ENCODE measurements at places on chromosomes 3 and 15.

- DNase-seq = no peak
Measured at GRCh38 chr3:141525814-141526213, 39.0 kb downstream of the RASA2 start.

DNA sequence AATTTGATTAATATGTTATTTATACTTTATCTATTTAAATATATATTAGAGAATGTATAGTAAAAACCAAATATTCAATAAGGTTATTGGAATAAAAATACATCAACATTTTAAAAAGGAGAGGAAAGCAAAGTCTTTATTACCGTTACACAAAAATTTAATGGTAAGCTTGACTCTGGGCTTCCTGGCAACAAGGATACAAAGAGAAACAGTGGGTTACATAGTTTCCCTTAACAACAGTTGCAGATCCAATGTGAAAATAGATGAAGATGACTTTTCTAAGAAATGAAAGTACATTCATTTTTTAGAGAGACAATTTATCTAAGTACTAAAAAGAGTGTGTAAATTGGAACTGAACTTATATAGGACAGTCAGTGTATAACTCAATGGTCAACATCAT, 6.0 kb upstream of the PHLDB2 start:
- no peak for DNase-seq

GRCh38 chr3:51682079-51682478, 11.0 kb downstream of the TEX264 start:
- DNase-seq = no peak

- no peak for DNase-seq
Measured at GRCh38 chr3:9955067-9955502, 2.9 kb upstream of the PRRT3 start.

- no peak for DNase-seq
Measured at GRCh38 chr15:33159726-33160453, 34.6 kb downstream of the FMN1 start.

DNA sequence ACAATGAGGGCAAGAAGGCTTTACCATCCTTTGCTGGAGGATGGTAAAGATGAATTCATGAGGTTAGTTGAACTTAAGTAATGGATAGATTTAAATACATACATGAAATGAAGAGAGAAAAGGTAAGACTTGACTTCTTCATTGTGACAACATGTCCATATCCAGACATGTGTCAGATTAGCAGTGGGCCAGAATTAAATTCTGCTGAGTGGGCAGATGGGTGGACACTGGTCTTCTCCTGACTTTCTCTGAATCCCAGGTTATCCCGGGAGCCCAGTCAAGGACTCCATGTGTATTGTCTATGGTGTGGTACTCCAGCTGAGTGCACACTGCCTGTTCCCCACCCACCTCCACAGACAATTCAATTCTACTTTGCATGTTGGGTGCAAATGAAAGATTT, 603.1 kb downstream of the NLGN1 start:
- DNase-seq = no peak

DNA sequence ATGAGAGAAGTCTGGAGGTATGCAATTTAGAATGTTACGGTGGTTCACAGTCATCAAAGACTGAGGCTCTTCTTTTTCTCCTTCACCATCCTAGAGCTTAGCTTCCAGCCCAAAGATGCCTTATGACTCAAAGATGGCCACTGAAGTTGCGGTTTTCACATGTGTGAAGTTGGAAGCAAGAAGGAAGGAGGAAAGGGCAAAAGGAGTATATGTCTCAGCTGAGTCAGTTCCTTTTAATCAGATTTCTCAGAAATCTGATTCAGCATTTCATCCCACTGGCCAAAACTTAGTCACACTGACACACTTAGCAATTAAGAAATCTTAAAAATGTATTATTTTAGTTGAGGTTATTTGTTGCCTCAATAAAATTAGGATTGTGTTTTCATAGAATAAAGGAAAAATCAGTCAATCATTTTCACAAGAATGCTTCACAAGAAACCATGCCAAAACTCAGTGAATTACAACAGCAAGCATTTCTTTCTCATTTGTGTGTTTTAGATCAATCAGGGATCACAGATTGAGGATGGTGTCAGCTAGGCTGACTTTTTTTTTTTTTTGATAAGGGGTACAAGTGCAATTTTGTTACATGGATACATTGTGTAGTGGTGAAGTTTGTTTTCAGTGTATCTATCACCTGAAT, 211.1 kb upstream of the GADL1 start:
- DNase-seq = no peak

- no peak for DNase-seq
Measured at GRCh38 chr15:89472785-89473256, 23.6 kb downstream of the RHCG start.

DNA sequence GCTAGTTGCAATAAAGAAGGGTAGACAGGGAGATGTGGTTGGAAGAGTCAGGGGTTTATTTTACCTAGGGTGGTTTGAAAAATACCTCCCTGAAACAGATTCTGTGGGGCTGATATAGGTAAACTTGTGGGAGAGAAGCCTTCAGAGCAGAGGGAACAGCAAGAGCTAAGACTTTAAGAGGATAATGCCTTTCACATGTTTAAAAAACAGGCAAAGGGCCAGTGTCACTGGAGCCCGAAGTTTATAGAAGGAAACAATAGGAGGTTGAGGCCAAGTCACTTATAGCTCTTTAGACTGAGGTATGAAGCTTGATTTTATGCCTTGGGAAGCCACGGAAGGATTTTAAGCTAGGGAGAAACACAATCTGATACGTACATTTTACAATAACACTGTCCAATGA, 448.7 kb downstream of the TAFA4 start:
- DNase-seq = no peak

GRCh38 chr15:26372706-26373105, 400.2 kb downstream of the GABRB3 start:
- no peak for DNase-seq

- no peak for DNase-seq
Measured at GRCh38 chr3:38564631-38565338, 68.6 kb downstream of the EXOG start.

DNA sequence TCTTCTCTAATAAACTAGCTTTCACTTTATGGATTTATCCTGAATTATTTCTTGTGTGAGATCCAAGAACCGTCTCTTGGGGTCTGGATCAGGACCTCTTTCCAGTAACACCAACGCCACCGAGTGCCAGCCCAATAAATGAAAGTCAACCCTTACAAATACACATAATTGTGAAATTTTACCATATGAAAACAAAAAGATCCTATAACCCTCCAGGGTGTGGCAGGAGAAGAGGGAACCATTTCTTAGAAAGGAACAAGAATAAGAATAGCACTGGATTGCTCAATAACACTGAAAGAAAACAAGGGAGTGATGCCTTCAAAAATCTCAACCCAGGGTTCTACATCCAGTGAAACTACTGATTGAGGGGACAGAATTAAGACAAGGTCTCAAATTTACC, 51.6 kb upstream of the ACKR4 start:
- DNase-seq = no peak

GRCh38 chr3:62859203-62859791, 15.9 kb downstream of the CADPS start:
- DNase-seq = no peak

GRCh38 chr3:47293822-47294221, 11.1 kb downstream of the KLHL18 start:
- DNase-seq = no peak

- DNase-seq = no peak
Measured at GRCh38 chr15:68228143-68228970, 1.2 kb downstream of the CLN6 start.

GRCh38 chr3:55538158-55538557, 51.1 kb upstream of the WNT5A start:
- DNase-seq = no peak

GRCh38 chr15:24659622-24660021, 16.0 kb upstream of the NPAP1 start:
- no peak for DNase-seq

DNA sequence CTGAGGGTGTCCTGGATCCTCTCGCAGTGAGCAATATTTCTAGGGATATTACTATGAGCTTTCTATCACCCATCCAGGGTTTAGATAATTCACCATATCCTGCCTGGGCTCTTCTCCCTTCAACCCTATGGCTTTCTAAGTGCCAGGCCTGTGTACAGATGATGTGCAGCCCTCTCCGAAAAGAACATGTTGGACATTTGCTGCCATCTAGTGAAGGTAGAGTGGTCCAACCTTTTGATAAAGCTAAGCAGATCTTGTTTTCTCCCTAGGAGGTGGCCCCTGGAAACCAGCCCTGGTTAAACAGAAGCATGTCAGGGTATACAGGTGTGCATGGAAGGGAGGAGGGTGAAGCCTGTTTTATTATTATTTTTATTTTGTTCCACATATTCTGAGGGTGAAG, 27.9 kb upstream of the SCN10A start:
- DNase-seq = no peak

DNA sequence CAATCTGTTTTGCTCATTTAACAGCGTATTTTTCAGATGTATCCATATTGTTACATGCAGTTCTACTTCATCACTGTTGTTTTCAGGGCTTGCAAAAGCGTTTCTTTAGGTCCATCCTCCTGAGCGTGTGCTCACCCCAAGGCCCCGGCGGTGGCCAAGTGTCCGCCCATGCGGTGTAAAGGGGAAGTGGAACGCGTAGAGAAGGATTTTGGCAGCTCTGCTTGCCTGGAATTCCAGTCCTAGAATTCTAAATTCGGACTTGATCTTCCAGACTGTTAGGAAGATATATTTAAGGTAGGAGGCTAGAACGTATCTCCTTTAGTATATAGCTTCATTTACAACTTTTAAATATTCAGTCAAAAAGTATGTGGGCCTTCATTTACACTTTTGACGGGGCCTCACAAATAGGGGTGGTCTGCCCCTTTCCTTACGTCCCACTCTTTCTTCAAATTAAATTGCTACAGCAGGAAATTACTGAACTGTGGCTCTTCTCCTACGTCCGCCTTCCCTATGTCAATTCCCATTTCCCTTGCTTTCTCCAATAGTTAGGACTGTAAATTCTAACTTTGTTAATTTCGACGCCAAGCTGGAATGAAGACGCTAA, 609 bp upstream of the TBC1D23 start:
- no peak for DNase-seq

DNA sequence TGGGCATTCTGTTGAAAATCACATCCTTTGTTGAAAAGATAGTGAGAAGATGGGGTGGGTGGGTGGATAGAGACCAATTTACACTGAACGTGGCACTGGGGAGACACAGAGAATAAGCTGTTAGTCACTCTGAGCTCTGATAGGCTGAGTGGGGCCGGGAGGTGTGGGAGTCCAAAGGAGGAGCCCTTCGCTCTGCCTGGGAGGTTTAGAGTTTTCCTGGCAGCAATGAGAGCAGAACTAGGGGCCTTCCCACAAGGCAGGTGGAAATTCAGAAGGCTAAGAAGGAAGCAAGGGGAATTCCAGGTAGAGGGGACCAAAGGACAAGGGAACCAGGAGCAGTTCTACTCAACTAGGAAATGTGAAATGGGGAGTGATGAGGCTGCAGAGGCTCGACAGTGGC, 272.7 kb downstream of the RPLP1 start:
- DNase-seq = no peak

DNA sequence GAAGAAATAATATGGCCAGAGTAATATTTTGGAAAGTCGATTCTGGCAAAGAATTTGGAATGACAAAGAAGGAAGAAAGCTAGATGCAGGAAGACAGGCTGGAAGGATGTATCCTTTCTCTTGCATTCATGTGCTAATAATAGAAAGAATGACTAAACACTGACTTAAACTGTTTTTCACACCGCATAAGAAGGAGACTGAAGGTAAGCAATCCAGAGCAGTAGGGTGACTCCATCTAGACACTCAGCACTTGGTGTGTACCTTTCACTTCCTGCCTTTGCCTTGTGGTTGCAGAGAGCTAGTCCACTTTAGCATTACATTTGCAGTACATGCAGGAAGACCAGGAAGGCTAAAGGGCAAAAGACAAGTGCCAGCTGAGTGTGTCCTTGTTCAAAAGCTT, 234.6 kb downstream of the RBMS3 start:
- no peak for DNase-seq

- DNase-seq = no peak
Measured at GRCh38 chr3:105865867-105866350, 2.9 kb downstream of the CBLB start.

DNA sequence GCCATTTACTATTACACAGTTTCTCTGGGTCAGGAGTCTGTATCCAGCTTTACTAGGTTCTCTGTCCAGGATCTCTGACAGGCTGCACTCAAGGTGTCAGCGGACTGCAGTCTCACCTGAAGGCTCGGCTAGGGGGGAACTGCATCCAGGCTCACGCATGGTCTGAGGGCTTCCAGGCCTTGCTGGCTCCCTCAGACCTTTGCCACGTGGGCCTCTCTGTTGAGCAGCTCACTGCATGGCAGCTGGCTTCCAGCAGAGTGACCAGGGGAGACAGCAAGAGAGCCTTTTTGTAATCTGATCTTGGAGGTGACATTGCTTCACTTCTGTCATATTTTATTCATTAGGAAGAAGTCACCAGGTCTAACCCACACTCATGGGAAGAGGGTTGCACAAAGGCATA, 152.3 kb downstream of the CACNA2D3 start:
- no peak for DNase-seq

GRCh38 chr3:40044487-40044886, 235.1 kb downstream of the MYRIP start:
- no peak for DNase-seq

DNA sequence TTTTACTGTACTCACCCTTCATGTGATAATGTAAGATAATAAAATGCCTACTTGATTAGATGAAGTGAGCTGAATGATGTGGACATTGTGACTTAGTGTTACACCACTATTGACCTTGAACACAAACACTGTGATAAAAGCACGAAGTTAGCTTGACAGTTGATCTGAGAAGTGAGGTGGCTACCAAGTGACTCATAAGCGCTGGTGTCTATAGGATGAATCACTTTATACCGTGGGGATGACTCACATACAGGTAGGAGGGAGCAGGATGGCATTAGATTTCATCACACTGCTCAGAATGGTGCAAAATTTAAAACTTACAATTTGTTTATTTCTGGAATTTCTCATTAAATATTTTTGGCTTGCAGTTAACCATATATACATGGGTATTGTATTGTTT, 174.7 kb upstream of the CNTN3 start:
- DNase-seq = no peak

DNA sequence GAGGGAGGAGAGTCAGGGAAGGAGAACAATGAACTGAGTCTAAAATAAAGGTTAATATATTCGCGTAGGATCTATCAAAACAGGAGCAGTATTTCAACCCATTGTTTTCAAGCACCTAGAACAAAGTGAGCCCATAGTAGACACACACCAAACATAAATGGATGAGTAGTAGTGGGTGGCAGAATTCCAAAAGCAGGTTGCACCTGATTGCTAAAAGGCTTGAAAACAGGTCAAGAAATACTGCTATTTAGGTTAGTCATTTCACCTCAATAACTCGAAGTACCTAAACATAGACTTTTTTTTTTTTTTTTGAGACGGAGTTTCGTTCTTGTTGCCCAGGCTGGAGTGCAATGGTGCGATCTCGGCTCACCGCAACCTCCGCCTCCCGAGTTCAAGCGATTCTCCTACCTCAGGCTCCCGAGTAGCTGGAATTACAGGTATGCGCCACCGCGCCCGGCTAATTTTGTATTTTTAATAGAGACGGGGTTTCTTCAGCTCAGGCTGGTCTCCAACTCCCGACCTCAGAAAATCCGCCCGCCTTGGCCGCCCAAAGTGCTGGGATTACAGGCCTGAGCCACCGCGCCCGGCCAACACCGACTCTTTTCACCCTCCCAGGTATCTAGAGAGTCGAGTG, 855 bp upstream of the ABHD5 start:
- DNase-seq = no peak

- DNase-seq = no peak
Measured at GRCh38 chr3:149472030-149472797, 2.3 kb upstream of the TM4SF4 start.

Data from cerebellar nuclear complex (tissue), 1 donor.